ENCODE measurements at places on chromosomes 11 and 22.
A peak's percentile ranks its signal among the peaks of the same experiment; 100 is the strongest.

GRCh38 chr22:44363980-44364750 lies 51.4 kb upstream of the SHISAL1 start:
- DNase-seq = no peak

- DNase-seq = no peak
Observed at GRCh38 chr11:45651841-45652749, 13.3 kb downstream of the CHST1 start.

DNA sequence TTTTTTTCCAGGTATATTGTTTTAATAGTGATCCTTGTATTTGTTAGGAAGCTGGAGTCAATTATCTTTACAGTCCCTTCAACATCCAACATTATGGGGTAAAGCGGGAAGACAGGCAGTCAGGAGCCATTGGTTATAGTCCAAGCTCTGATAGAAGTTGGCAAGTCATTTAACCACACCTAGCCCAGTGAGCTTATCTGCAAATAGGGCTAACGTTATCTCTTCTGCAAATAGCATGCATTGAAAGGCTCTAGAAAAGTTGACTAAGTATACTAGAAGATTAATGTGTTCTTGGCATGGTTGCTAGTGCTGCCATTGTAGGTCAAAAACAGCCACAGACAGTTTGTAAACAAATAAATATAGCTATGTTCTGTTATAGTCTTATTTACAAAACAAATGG lies 520.7 kb downstream of the OPCML start:
- DNase-seq = no peak

- peak; percentile 90 for DNase-seq
Observed at GRCh38 chr22:37741312-37741795, 44.5 kb downstream of the TRIOBP start.

DNA sequence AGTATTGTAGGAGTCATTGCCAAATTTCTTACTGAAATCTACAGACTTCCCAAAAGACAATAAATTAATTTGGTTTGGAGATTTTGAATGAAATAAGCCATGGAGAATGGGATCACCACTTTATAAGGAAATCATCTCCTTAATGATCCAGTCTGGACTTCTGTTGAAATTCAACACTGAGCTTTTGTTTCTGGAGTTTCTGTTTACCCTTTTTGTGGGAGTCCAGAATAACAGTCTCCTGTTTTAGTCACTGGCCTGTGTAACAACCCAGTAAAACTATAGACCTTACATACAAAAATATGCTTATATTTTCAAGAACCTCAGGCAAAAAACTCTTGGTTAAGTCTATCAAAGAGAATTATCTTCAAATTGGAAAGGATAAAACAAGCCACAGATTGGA lies 321.7 kb upstream of the PLET1 start:
- no peak for DNase-seq
